ENCODE measurements at places on chromosomes 1 and 21.

DNA sequence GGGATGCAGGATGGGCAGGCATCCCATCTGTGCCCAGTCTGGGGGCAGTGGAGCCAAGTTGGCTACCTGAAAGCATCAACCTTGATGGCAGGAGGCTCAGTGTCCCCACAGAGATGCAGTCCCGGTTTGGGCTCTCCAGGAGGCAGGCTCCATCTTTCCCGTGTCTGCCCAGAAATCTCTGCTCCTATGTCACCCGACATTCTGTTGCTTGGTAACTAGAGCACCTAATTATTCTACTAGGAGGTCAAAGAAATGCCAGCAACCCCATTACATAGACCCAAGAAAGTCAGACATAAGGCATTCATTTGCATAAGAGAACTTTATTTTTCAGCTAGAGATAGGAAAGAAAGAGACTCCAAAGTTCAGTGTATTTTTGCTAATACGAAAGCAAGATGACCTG, 100.3 kb upstream of the BACE2 start:
- DNase-seq, result no peak

DNA sequence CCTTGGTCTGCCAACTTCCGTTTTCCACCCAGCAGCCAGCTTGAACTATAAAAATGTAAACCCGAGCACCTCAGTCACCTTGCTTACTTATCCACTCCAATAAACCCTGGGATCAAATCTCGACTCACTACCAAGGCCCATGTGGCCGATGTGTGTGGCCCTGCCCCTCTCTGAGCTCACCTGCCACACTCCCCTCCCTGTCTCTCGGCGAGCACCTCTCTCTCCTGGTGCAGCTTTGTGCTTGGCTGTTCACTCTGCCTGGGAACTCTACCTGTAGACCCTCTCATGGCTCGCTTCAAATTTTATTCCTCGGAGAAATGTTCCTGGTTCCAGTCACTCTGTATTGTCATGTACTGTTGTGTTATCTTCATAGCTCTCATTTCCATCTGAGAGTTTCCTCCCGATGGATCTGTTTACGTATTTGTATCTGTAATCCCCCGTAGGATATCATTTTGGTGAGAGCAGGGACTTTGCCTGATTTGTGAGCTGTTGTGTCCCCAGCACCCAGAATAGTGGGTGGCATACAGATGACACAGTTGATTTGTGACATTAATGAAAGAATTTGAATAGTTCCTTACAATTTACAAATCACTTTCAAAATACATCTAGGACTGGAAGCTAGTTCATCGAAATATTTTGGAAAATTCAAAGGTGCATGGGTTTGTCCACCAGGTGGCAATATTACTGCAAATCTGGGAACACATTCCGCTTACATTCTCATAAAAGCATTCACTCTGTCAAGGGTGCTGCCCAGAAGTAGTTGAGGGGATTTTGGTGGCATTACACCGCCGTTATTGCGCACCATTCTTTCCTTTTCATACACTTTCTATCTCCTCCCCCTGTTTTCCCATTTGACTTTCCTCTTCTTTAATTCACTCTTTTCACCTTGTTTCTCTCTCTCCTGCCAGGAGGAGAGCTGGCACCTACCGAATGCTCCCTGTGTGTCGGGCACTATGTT, 95.3 kb downstream of the ABCA4 start:
- no peak for DNase-seq

GRCh38 chr1:117605164-117605773, 579 bp upstream of the TENT5C start:
- no peak for DNase-seq

DNA sequence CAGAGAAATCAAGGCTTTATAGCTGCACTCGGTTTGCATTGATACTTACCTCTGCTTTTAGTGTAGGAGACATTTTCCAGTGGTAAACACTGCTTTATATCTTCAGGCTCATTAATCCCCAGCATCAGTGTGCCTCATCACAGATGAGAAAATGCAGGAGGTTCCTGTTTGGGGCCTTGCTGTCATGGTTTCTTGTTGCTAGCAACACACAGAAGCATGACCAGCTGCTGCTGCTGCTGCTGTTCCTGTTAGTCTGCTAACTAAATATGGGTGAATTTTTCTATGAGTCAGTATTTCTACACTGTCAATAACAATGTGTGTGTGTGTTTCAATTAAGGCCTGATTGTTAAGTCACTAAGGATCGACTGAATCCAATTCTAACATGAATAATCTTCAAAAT, 85.8 kb upstream of the RGS1 start:
- no peak for DNase-seq

- DNase-seq, result no peak
Observed at GRCh38 chr1:116139592-116140134, 28.5 kb downstream of the MAB21L3 start.

DNA sequence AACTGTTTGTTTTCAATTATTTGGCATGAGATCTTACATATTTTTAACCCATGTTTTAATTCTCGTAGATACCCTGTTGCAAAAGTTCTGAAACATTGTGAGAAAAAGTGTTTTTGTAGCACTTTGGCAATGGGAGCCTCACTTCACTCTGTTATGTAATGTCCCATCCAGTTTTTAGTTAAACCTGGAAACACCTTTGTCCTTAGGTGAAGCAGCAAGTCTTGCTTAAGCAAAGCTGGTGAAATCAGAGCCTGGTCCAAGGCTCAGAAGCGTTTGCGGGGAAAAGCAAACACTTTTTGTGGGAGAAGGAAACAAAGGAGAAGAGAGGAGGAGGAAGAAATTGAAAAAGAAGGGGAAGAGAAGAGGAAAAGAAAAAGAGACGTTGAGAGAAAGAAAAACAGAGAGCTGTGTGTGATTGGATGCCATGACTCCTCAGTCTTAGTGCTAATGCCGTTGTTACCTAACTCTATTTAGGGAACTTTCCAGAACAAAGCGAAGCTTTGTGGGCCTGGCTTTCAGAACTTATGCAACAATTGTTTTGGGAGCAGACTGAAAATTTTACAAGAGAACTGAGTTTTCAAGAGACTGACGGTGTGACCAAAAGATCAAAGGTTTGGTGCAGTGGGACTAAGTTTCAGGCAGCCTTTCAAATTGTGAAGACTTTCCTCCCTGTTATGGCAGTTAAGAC, 93.1 kb downstream of the NTMT2 start:
- DNase-seq, result no peak

DNA sequence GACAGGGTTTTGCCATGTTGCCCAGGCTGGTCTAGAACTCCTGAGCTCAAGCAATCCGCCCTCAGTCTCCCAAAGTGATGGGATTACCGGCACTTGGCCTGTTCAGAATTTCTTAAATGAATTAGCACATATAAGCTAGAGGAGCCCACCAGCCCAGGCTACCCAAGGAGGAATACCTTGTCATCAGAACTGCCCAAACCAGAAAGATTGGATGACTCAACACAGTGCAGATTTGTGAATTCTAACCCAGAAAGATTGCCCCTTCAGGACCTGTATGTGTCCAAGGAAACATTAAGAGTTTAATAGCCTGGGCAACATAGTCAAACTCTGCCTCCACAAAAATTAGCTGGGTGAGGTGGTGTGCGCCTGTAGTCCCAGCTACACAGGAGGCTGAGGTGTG, 14.0 kb upstream of the LIN9 start:
- DNase-seq, result no peak

DNA sequence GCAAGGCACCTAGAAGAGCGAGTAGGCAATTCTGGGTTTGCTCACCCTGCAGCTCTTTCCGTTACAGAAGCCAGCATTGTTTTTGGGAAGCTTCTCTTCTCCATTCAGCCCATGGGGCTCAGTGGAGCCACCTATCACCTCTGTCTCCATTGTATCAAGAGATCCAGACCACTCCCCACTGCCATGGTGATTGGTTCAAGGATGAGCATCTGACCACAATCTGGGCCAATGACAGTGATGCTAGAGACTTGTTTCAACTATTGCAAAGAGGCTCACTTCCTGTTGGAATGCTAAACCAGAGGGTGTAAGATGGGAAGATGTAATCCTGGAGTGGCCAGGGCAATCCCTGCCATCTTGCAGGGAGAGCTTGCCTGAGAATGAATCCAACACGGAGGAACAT, 6.6 kb downstream of the SPATA21 start:
- no peak for DNase-seq

- DNase-seq, result no peak
Observed at GRCh38 chr1:176938375-176938774, 226.1 kb downstream of the ASTN1 start.

- no peak for DNase-seq
Observed at GRCh38 chr1:203116091-203116820, 11.3 kb upstream of the ADORA1 start.

GRCh38 chr1:37954316-37954971, 7.6 kb upstream of the INPP5B start:
- DNase-seq, result no peak

GRCh38 chr1:2955652-2956051, 65.6 kb upstream of the ACTRT2 start:
- no peak for DNase-seq

- no peak for DNase-seq
Observed at GRCh38 chr1:168437821-168438220, 106.0 kb downstream of the XCL2 start.

DNA sequence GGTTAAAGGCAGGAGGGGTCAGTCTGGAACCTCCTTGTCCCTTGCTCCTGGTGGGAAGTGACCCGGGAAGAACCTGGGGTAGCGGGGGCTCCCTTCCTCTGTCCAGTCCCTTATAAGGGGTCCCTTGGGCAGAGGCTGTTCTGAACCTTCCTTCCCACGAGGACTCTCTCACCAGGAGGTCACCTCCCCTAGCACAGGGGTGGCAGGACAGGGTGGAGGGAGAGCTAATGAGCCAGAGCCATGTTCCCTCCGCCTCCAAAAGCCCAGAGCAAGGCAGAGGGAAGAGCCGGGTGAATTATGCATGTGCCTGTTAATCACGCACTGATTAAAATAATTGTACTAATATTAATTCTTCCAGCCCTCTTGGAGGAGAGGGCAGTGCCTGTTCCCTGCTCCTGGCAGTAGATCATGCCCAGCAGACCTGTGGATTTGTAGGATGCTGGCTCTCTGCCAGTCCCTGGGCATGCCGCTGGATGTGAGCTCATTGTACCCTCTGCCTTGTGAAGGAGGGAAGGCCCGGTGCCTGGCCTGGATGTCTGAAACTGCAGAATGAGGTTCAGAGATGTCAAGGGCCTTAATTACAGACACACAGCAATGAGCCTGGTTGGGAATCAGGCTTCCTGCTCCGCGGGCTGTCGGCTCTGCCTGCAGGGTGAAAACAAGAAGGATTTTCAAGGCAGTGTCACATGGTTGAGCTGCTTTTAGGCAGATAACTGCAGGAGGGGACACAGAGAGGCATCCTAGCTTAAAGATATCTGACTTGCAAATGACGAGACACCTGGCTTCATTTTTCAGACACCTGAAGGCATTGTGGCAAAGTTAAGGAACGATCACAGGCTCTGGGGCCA, 68.2 kb downstream of the IGSF21 start:
- no peak for DNase-seq

GRCh38 chr1:58487002-58487401, 59.5 kb downstream of the OMA1 start:
- no peak for DNase-seq

DNA sequence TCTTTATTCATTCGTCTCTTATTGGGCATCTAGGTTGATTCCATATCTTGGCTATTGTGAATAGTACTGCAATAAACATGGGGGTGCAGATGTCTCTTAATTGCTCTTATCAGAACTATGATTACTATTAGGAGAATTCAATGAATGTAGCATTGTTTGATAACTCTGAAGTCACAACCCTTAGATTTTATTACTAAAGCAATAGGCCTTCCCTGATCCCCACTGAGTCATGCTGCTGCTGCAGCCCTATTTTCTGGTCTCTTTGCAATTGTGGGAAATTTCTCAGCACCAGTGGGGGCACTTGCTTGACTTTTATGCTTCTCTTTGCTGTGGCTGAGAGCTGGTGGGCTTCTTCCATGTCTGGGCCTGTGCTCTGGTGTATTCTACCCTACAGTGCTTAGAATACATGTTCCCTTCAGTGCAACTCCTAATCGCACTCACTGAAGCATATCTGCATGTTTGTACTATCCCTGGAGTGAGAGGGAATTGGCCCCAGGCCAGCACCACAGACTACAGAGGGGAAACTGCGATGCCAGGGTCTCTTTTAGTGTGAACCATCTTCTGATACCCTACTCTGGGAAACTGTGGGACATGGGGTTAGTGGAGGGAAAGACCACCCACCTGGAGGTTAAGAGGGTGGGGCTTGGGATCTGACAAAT, 52.2 kb upstream of the ROR1 start:
- no peak for DNase-seq

DNA sequence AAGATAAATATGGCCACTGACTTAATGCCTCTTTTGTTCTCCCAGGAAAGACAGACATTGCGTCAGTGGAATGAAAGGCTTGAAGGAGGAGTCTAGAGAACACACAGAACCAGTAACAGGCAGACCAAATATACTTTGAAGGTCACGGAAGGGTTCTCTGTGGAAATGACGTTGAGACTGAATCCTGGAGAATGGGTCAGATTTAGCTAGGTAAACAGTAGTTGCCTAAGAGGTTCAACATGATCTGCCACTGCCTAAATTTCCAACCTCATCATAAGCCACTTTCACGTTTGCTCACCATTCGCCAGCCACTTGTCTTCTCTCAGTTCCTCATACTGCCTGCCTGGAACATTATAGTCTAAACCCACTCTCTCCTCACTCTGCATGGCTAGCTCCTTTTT, 20.5 kb downstream of the PLA2G4A start:
- no peak for DNase-seq

- DNase-seq, result no peak
Observed at GRCh38 chr1:51263147-51263877, 27.2 kb downstream of the RNF11 start.

Measured in stimulated activated CD4-positive, alpha-beta T cell treated with anti-CD3 and anti-CD28 coated beads, Interleukin-15, amount 100 ng/mL, for 1 hour (primary cell).